ENCODE measurements at places on chromosomes 16 and 17. TPM values are rescaled to one million over a fixed set of nuclear protein-coding genes. Genes with fewer than 3 reads are reported as not detected.
A peak's percentile ranks its signal among the peaks of the same experiment; 100 is the strongest.

DNA sequence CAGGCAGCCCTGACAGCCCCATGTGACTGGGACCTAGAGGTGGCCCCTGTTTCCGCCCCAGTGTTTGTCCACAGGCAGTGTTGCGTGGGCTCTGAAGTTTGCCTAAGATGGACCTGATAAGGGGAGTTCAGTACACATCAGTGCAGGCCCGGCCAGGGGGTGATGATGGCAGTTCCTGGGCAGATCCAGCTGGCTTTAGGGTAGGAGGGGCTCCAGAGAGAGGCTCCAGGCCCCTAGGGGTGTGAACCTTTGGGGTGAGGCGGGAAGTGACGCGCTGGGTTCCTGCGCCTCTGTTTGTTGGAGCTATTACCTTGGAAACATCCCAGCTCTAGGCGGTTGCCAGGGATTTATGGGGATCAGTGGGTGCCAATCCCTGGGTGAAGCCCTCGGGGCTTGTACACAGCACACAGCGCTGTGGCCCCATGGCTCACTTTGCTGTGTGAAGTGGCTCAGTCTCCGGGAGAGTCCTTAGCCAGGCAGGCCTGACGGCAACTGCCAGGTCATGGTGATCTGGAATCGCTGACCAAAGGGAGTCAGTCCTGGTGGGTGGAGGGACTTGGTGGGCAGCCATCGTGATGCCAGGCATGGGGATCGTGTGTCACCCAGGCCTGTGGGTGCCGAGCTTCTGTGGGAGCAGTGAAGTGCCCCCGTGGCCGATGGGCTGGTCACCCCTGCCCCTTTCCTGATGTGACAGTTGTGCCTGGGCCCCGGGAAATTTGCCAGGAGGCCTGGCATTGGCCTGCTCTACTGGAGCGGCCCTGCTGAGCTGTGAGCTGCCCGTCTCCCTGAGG is 146.1 kb downstream of the SEC14L1 start:
- DNase-seq: no peak

The ZNF207 gene
- total RNA-seq: 378 TPM

DNA sequence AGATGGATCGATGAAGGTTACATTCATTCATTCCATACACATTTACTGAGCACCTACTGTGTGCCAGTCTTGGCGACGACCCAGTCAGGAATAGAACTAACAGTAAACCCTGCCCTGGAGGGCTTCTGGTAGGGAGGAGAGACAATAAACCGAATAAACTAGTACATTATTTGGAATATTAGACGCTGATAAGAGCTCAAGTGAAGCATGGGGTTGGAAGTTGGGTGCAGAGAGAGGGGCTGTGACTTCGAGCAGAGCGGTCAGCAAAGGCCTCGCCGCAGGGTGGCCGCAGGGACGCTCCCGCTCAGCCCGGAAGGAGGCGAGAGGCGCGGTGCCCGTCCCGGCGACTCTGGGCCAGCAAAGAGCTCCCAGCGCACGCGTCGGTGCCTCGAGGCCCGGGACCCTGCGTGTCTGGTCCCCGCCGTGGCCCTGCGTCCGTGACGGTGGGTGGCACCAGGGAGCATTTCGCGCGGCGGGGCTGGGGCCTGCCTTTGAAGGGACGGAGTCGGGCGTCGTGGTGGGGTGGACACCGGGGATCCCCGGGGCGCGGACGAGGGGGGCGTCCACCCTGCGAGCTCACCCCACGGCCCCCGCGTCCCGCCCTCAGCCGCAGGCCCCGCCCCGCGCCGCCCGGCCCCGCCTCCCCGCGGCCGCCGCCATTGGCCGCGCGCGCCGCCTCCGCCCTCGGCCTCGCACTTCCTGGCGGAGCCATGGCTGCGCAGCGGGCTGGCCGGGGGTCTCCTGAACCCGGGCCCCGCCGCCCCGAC is at the start of gene KLHL36:
TSS of gene KLHL36 (plus strand) at position 684 of the 767 bp plus-strand sequence. CDS start 2,357 bp downstream, outside the sequence.
- DNase-seq: peak; percentile 81

GRCh38 chr16:78081341-78081740 is 18.1 kb upstream of the WWOX start:
- DNase-seq: no peak

DNA sequence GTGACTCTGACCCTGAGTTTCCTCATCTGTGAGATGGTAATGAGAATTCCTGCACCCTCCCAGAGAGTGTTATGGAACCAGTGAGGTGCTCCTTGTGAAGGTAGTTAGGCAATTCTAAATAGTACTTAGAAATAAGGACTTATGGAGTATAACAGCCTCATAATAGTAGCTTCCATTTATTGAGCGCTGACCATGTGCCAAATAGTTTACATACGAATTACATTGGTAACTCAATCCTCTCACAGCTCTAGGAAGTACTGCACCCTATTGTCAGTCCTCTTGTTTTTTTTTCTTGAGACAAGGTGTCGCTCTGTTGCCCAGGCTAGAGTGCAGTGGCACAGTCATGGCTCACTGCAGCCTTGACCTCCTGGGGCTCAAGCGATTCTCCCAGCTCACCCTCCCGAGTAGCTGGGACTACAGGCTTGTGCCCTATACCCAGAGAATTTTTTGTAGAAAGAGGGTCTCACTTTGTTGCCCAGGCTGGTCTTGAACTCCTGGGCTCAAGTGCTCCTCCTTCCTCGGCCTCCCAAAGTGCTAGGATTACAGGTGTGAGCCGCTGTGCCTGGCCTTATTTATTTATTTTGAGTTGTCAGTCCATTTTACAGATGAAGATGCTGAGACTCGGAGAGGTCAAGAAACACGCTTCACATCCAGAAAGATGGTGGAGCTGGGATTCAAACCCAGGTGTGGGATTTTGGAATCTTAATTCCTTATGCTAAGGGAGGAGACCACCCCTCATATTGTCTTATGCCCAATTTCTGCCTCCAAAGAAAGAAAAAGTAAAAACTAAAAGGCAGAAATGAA is 2.9 kb downstream of the TNS4 start:
- DNase-seq: no peak

The NPIPB6 gene
- not detected for total RNA-seq

DNA sequence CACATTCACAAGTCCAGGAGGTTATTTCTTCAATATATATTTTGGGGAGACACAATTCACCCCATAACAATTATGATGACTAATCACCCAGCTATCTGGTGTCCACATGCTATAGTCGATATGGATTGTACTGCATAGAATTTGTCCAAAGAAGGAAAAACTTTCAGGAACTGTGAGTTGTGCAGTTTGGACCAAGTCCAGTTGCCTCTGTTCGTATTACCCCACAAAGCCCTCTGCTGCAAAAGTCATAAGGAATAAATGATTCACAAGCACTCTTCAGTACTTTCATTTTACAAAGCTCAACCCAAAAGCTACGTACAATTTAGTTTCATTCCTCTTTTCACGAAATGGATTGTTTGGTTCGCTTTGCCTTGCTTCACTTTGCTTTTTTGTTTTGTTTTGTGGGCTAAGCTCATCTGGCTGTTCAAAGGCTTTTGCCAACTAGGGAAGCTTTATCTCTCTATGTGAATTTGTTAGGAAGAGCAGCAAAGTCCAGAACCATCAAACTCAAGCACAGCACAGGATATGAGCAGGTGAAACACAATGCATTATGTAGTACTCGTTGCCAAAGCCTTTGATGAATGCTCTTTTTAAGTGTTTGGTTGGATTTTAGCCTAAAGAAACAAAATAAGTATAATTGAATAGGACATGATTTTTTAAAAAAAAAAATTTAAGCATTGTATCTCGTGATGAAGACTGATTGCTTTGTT is 98.6 kb downstream of the ZNF18 start:
- no peak for DNase-seq

GRCh38 chr17:37096071-37096470 is 147.3 kb downstream of the AATF start:
- no peak for DNase-seq

The MYH1 gene
- not detected for total RNA-seq

The CRHR1 gene
- not detected for total RNA-seq

The NPIPB8 gene
- total RNA-seq: not detected

DNA sequence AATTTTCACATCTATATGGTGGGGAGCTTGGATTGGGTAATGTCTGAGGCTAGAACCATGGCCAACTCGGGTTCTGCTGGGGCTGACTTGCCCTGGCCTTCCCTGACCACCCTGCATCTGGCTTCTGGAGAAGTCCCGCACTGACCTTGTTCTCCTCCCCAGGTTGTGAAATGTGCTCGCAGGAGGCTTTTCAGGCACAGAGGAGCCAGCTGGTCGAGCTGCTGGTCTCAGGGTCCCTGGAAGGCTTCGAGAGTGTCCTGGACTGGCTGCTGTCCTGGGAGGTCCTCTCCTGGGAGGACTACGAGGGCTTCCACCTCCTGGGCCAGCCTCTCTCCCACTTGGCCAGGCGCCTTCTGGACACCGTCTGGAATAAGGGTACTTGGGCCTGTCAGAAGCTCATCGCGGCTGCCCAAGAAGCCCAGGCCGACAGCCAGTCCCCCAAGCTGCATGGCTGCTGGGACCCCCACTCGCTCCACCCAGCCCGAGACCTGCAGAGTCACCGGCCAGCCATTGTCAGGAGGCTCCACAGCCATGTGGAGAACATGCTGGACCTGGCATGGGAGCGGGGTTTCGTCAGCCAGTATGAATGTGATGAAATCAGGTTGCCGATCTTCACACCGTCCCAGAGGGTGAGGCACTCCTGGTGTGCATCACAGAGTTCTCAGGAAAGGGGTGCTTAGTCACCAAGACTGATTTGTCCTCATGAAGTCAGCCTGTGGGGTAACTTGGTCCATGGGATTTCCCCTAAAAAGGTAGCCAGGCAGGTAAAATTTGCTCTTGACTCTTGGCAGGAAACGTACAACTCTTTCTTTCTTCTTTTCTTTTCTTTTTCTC is 6.1 kb downstream of the NOD2 start:
- DNase-seq: peak; percentile 70

The CDH13 gene
- total RNA-seq: not detected

DNA sequence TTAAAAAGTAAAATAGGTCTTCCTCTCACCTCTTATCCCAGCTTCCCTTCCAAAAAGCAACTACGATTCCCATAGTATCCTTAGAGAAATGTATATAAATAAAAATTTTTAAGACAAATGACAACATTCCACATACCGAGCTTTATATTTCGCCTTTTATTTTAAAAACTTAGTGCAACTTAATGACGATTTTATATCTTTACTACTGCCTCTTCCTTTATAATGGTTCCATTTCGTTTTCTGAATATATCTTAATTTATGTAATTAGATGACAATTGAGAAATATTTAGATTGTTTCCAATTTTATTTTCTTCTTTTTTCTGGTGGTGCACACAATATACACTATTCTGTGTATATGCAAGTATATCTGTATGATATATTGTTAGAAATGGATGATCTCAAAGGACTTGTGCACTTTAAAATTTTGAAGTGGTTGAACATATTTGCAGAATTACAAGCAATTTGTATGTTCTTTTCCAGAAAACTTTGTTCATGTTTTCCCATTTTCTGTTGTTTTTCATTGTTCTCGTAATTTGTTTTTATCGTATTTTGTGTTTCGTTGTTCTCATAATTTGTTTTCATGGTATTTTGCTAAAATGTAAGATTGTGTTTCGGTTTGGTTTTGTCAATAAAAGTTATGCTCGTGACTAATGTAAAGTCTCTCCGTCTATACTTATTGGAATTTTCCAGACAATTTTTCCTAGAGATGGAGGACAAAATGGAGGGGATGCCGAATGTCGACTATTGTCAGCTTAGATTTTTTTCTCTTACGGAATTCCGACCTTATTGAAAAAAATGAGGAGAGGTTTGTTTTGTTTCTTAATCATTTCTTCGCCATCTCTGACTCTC is 20.4 kb upstream of the HOXB13 start:
- DNase-seq: no peak

DNA sequence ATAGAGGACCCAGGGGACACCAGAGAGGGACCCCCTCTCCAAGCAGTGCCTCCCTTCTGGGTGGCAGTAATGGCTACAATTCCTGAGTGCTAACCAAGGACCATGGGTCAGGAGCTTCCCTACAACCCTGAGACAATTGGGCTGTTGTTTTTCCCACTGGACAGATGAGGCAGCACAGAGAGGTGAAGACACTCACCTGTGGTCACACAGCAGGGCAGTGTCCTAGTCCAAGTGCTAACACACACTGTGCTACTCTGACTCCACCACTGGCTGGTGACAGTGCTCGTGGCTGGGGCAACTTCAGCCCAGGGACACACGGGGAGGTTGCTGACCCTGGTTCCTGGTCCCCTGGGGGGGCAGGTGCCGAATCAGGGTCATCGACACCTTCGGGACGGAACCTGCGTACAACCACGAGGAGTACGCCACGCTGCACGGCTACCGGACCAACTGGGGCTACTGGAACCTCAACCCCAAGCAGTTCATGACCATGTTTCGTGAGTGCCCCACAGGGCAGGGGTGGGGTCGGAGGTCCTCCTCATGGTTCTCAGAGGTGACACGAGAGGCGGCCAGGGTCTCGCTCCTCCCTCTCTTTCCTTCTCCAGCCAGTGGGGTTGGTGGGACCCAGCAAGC is 58.1 kb downstream of the MGAT5B start:
- no peak for DNase-seq

GRCh38 chr17:44069974-44070454 is 521 bp upstream of the G6PC3 start:
- no peak for DNase-seq

GRCh38 chr17:81995463-81996231 is 18.2 kb downstream of the ASPSCR1 start:
- DNase-seq: no peak

DNA sequence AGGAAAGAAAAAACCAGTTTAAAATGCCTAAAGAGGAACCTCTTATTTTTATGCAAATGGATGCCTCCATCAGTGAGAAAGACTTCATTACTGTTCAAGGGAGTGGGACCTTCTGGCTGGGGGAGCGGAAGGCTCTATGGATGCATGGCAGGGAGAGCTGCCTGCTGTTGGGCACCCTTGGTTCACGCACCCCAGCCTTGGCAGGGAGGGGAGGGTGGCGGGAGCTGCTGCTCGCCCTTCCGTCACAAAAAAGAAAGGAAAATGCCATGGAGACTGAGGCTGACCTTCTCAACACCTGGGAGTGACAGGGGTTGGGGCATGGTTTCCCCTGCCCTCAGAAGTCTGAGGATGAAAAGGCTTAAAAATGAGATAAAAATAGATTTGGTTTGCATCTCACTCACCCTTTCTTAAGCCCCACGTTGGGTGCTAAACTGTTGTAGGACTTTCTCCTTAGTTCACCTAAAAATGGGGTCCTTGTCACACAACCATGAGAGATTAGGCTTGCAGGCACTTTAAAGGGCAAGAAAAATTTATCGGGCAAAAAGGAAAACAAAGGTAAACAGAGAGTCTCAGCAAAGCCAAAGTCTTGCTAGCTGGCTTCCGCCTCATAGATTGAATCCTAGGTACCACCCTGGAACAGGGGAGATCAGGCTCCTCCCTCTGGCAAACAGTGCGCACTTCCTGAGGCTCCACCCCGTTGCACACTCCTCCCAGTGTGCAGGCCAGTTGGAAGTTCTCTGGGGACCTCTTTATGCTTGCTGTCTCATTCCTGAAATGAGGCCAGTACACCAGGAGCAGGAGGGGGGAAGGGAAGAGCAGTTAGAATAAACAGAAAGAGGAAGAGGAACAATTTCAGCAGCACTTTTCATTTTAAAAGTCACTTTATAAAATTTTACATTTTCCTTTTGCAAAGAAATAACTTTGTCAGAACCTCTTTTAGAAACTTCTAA is 31.6 kb downstream of the PHKB start:
- peak; percentile 30 for DNase-seq

DNA sequence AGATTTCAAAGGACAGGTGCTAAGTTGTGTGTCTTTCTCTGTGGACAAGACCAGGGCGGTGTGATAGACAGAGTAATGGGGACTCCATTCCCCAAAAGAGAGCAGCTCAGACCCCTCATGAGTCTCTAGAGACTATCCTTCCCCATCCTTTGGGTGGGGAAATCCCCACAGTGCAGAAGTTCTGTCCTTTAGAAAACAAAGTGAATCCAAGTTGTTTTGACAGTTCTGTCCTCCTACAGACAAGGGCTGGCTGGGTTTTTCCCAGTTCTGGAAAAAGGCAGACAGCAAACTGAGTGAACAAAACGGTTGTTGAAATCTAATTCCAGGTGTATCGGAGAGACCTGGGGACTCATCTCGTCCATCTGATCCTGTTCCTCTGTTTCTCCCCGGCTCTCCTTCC is 11.0 kb upstream of the HAS3 start:
- no peak for DNase-seq

Data from natural killer cell (primary cell).